HepG2 (cell line): ENCODE measurements at places on chromosomes 7 and 10.

- DNase-seq = no peak
Observed at GRCh38 chr7:140571538-140572122, 69.0 kb downstream of the DENND2A start.

DNA sequence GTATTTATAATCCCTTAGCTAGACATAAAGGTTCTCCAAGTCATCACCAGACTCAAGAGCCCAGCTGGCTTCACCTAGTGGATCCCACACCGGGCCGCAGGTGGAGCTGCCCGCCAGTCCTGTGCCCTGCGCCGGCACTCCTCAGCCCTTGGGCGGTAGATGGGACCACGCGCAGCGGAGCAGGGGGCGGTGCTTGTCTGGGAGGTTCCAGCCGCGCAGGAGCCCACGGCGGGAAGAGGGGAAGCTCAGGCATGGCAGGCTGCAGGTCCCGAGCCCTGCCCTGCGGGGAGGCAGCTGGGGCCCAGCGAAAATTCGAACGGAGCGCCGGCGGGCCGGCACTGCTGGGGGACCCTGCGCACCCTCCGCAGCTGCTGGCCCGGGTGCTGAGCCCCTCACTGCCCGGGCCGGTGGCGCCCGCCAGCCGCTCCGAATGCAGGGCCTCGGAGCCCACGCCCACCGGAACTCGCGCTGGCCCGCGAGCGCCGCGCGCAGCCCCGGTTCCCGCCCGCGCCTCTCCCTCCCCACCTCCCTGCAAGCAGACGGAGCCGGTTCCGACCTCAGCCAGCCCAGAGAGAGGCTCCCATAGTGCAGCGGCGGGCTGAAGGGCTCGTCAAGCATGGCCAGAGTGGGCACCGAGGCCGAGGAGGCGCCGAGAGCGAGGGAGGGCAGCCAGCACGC lies 675.6 kb downstream of the REEP3 start:
- DNase-seq = no peak

DNA sequence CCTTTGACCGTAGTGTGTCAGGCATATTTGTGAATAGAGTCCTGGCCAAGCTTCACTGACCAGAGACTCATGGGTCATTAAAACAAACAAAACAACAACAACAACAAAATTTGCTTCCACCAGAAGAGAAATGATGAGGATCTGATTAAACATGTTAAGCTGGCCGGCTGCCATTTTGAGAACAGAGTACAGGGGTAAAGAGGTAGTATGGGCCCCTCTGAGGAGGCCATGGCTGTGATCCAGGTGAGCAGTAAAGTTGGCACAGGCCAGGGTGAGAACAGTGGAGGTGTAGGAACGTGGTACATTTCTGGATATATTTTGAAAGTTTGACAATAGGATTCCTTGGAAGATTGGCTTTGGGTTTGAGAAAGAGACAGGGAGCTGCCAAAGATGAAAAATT lies 252.5 kb downstream of the TWIST1 start:
- no peak for DNase-seq

- no peak for DNase-seq
Observed at GRCh38 chr7:77326131-77326530, 90.0 kb downstream of the GSAP start.

DNA sequence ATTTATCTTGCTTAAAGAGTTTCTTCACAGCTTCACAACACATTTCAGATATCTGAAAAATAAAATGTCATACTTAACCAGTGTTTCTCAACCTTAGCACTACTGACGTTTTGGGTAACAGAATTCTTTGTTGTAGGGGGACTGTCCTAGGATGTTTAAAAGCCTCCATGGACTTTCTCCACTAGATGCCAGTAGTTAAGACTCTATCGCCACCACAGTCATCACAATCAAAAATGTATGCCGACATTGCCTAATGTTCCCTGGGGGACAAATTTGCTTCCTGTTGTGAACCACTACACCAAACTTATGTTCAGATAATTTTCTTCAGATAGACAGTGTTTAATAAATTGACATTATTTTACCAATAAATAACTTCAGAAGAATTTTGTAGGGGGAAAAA lies 13.4 kb downstream of the NOC3L start:
- DNase-seq = no peak

GRCh38 chr10:84499846-84500245 lies 171.5 kb downstream of the CCSER2 start:
- no peak for DNase-seq

DNA sequence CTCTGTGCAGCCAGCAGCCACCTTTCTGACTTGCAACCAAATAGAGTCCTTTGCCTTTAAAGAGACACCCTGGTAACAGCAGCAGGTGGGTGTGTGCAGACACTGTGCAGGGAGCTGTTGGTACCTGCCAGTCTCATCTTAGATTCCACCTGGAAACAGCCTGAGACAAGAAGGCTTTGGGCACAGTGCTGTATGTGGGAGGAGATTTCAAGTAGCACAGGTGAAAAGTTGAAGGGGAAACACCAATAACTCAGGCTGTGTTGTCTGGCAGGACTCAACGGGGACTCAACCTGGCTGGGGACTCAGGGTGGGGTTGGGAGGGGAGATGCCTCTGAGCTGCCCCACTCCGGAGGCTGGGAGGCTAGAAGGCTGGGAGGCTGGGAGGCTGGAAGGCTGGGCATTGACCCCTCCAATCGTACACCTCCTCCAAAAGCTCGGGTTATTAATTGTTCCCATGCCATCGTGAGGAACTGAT lies 6.7 kb downstream of the CPXM2 start:
- no peak for DNase-seq

GRCh38 chr7:150411606-150412005 lies 32.5 kb downstream of the ZNF775 start:
- DNase-seq = no peak

DNA sequence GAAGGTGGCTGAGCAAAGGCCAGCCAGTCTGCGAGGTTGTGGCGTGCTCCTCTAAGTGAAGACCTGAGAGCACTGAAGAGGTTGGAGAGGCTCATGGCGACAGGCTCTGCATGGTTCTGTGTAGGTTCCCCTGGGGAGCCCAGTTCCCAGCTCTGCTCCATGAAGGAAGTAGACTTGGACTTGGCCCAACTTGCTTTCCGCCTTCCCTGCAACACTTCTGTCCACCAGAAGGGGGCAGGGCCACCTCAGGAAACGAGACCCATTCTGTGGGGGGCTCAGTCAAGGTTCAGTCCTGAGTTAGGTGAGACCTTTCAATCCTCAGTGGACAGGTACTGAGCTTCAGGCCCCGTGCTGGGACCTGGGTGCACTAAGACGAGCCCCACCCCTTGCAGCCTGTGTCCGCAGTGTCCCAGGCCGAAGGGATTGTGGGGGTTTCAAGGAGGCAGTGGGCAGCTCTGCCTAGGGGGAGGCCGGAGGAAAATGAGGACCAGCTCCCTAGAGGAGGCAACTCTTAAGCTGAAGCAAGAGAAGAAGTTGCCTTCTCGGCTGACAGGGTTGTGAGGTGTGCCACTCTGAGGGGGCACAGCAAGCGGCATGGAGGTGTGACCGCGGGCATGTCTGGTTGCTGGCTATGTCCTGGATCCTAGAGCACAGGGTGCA lies 15.0 kb upstream of the PCBD1 start:
- peak; percentile 23 for DNase-seq

DNA sequence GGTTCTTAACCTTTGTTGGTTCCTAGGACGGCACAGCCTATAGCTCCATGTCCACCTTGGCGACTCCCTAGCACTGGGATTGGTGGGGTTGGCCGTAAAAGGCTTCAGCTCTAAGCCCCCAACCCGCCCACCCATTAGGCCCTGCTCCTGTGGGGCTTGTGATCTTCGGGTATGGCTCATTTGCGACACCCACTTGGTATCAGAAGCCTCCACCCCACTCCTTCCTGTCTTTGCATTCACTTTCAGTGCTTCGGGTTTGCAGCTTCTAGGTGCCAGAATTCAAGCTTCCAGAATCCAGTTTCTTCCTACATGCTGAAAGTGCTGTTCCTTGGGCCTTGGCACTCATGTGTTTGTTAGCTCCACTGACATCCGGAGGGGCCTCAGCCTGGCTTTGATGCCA lies 39.5 kb downstream of the HABP2 start:
- DNase-seq = no peak

DNA sequence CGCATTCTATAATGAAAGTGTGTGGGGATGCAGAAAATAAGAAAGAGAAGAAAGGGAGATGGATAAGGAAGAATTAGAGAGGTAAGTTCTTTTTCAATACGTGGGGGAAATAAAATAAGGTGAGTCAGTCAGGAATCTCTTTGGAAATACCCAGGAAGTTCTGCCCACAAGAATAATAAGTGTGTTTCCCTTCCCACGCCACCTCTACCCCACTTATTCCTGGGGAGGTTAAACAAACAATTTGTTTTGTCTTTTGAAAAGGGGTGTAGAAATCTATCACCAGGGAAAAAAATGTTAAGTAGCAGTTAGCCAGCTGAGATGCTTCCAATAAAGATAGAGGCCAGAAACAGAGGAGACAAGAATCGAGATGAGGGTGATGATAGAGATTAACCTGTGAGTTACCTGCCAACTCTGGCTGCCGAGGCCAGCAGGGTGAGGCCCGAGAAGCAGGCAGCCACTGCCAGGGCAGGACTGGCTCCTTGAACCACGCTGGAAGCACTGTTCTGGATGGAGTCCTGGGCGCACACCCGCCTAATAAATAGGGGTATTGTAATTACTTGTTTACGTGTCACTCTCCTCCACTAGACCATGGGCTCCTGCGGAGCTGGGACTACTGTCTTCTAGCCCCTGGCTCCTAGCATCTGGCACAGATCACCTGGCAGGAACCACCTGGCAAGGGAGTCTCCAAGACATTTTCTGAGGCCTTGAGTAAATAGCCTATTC lies 191.3 kb downstream of the FGFR2 start:
- no peak for DNase-seq

DNA sequence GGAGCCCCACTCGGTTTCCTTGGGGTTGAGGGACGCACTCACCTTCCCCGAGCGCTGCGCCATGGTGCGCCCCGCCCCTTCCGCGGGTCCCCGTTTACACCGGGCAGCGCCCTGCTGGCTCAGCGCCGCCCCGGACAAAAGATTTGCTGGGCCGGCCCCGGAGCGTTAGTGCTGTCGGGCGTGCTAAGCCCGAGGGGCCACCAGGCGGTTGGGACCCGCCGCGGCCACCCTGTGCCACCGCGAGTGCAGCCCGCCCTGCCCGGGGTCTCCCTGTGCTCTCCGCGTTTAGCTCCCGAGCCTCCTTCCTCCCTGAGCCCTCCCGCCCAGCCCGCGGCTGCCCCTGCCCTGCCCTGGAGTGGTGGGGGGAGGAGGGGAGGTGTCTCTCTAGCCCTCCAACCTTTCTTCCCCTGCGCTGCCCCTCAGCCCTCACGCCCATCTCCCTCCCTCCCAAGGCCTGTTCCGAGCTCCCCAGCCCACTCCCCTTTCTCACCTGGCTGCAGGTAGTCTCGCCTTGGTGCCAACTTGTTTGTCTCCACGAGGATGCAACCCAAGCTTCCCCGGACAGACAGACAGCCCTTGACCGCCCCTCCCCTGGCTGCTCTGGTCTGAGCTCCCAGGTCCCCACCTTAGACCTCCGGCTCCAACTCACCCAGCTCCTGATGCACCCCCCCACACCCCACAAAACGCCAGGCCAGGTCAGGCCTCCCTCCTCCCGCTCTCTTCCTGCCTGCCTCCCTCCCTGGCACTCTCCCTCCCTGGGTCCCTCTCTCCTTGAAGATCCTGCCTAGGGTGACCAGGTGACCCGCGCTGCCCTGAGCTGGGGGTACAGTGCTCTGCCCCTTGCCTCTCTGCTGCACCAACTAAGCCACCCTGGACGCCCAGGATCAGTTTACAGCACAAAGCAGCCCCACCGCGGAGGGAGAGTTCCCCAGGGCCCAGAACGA lies at the start of gene CRYGN:
Gene CRYGN (minus strand): TSS at position 287 of the 944 bp plus-strand sequence. CDS start 224 bp downstream, at position 63.
- no peak for DNase-seq

- peak; percentile 41 for DNase-seq
Observed at GRCh38 chr7:79453558-79454360, at the start of gene MAGI2. Gene MAGI2 (minus strand): TSS chr7:79453667. CDS start chr7:79453320, 347 bp downstream.

GRCh38 chr10:60823324-60823723 lies 45.0 kb downstream of the CDK1 start:
- no peak for DNase-seq

GRCh38 chr7:90720984-90721760 lies 125.1 kb downstream of the CDK14 start:
- DNase-seq = peak; percentile 53

DNA sequence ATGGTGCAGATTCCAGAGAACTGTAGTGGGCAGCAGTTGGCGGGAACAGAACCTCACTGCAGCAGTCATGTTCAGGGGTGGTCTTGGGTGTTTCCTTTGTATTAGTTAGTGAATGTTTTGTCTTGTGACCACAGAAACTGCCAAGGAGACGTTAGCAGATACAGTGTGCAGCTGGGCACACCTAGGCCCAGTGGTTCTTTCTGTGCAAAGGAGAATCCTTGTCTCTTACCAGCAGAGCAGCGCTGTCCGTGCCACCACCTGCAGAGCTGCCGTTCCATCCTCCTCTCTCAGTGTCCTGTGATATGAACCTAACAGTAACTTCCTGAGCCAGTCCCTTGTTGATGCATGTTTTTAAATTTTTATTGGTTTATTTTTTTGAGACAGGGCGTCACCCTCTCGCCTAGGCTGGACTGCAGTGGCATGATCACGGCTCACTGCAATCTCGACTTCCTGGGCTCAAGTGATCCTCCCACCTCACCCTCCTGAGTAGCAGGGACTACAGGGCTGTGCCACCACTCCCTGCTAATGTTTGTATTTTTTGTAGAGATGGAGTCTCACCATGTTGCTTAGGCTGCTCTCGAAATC lies 60.6 kb downstream of the WDR37 start:
- no peak for DNase-seq

DNA sequence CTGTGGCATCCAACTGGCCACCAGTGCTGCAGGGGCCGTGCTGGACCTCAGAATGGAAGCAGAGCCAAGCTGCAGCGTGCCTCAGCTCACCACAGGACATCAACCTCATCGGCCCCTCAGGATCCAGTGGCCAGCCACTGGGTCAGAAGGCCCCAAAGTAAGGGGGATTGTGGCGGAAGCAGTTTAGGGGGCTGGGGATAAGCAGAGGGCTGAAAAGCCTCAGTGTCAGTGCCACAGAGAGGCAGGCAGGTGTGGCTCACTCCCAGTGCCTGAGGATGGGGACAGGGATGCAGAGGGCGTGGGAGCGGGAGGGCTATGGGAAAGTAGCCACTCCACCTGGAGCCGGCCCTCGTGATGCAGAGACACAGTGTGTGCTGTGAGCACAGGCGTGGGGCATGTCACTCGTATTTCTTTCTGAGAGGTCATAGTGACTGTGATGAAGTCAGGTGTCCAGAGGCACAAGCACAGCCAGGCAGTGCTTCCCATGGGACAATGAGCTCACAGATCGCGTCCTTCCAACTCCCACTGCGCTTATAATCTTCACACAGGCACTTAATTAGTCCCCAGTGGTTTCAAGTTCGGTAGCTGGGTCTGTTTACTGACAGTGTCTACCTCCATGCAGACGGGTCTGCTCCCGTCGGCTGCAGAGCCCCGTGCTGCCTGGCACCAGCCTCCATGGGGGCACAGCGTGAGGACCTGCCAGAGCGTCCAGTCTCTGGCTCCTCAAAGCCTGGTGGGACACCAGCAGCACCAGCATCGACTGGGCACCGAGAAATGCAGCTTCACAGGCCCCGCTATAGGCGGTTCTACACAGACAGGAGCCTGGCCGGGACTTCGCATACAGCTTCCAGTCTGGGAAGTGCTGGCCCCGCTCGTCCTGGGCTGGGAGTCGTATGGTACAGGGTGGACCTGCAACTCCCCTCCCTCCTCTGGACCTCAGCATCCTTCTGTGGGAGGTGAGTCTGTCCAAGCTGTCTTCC lies 42.9 kb upstream of the CNPY1 start:
- DNase-seq = no peak
